ENCODE measurements at places on chromosomes 1 and 21.

- no peak for DNase-seq
Observed at GRCh38 chr21:45341261-45341660, 53.6 kb upstream of the POFUT2 start.

GRCh38 chr1:85554630-85555327 lies 25.8 kb upstream of the CCN1 start:
- no peak for DNase-seq

GRCh38 chr21:38356883-38357625 lies 100.3 kb downstream of the KCNJ15 start:
- DNase-seq: no peak

DNA sequence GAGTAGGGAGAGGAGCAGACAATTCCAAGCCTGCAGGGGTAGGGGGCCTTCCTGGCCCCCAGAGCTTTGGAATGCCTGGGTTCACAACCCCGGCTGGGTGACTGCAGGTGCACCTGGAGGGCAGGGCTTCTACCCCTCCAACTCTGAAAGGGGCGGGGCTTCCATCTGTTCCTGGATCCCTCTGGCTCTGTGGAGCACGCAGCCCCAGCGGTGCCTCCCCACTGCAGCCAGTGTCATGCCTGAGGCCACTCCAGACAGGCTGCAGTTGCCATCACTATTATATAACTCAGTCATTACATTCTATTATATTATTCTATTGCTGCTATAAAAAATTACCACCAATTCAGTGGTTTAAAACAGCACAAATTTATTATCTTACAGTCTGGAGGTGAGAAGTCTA lies 12.5 kb upstream of the FNBP1L start:
- no peak for DNase-seq

GRCh38 chr1:98975113-98975512 lies 29.5 kb downstream of the PLPPR5 start:
- DNase-seq: no peak

- DNase-seq: no peak
Observed at GRCh38 chr1:225578251-225578977, 74.5 kb downstream of the ENAH start.

DNA sequence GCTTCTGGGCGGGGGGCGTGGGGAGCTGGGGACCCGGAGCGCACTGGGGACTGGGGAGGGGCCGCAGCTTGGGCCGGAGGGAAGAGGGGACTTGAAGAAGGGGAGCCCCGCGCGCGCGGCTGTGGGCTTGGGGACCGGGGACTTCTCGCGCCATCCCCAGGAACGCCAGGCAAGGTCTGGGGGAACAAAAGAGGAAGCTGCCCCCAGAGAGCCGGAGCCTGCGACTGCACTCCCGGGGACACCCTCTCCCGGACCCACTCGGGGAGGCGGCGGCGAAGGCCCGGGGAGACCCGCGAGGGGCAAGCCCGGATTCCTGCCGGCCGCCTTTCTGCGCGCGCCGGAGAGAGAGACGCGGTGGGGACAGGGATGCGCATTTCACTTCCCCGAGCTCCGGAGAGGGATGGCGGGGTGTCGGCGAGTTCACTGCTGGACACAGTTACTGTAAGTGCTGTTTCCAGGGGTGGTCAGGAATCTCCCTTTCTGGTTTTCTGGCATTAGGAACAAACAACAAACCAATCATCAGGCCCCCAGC lies 732 bp downstream of the ABCG1 start:
- DNase-seq: no peak

DNA sequence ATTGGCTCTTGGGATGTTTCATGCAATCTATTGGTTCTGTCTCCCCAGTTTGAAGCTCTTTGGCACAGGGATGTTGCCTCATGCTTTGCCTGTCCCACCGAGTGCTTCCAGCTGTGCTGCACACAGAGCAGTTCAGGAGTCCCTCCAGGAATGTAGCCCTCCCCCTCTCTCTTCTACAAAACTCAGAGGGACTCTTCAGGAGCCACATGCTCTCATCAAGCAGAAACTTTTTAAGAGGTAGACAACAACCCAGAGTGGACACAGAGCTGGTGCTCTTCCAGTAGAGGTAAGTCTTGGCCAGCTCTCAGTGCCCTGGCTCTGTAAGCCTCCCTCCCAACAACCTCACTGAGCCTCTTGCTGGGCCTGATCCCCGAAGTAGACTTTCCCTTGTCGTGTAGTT lies 11.6 kb upstream of the ZNF697 start:
- DNase-seq: no peak

DNA sequence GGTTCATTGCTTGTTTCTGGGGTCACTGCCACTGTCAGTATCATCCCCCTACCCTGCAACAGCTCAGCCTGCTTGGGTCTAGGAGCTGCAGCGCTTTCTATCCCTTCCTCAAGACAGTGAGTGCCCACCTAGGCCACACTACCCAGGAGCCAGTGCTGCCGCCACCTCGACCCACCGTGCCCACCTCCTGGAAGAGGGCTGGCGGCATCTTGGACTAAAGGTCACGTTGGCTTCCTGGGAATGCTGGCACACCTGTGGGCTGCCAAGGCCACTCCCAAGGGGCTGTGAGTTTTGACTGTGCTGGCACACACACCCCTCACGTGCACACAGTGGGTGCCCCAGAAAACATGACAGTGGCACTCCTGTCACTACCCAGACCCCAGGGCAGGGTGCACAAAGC lies 22.1 kb downstream of the CRYAA start:
- DNase-seq: no peak

DNA sequence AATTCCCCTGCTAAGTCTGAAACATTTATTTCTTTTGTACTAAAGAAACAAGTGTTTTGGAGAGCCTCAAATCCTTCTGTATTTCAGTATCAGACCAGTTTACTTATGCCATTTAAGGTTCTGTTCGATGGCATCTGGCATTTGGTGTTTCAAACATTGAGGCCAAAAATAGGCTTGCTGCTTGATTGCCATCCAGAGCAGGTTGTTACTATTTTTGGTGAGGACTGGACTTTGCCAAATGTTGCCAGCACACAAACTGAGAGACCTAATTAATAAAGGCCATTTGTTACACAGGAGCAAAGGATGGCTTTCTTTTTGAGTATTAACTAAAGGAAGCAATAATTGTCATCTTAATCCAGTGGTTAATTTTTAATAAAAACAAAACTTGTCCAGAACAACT lies 26.2 kb downstream of the VPS45 start:
- DNase-seq: no peak

DNA sequence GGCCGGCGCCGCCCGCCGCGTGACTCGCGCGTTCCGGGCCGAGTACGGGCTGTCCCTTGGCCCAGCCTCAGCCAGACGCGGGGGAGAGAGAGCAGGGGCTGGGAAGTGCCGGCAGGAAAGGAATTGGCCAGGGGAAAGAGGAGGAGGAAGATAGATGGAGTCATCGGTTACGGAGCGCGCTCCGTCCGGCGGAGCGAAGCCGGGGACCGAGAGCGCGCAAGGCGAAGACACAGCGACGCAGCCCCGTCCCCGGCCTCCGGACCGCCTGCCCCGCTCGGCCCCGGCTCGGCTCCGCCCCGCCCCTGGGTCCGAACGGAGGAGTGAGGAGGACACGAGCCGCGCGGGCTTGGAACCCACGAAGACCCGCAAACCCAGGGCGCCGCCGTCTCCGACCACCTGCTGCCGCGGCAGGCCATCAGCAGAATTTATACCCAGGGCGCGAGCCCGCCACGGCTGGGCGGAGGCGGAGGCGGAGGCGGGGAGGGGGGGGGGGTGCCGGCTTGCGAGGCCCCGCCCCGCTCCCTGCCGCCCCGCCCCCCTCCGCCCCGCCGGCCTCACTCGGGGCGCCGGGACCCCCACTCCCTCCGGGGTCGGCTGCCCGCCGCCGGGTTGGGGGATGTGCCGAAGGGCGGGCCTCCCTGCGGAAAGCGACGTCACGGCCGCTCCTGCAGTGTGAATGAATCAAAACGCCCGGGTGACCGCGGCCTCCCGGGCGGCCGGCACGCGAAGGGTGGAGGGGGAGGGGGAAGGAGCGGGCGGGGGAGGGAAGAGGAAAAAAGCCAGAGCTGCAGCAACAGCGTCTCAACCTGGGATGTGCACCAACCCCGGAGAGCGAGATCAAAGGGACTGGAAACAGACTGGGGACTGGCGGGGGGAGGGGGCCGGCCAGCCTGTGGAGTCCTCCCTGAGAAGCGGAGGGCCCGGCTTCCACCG lies at the start of gene LHX4:
TSS of gene LHX4 (plus strand) at position 782 of the 933 bp plus-strand sequence. CDS start 266 bp downstream, outside the sequence.
- no peak for DNase-seq

- DNase-seq: no peak
Observed at GRCh38 chr1:42646056-42646455, 12.2 kb upstream of the PPIH start.

- peak; percentile 10 for DNase-seq
Observed at GRCh38 chr1:63557365-63557987, 34.2 kb downstream of the EFCAB7 start.

- no peak for DNase-seq
Observed at GRCh38 chr1:208161005-208161404, 83.2 kb downstream of the PLXNA2 start.

DNA sequence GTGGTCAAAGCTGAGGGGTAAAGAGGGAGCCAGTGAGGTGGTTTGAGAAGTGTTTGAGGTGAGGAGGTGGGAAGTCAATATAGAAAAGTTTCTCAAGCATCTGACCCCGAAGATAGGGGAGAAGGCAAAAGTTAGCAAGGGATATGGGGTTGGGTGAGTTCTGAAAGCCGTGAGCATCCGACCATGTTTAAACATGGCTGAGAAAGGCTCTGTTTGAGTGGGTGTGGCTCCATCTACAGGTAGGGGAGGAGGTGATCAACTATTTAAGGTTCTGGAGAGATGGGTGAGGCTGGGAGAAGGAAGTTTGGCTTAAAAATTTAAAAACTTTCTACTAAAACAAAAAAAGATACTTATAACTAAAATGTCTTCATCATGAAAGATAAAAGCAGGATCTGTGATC lies 273.8 kb downstream of the KCNJ6 start:
- DNase-seq: no peak

DNA sequence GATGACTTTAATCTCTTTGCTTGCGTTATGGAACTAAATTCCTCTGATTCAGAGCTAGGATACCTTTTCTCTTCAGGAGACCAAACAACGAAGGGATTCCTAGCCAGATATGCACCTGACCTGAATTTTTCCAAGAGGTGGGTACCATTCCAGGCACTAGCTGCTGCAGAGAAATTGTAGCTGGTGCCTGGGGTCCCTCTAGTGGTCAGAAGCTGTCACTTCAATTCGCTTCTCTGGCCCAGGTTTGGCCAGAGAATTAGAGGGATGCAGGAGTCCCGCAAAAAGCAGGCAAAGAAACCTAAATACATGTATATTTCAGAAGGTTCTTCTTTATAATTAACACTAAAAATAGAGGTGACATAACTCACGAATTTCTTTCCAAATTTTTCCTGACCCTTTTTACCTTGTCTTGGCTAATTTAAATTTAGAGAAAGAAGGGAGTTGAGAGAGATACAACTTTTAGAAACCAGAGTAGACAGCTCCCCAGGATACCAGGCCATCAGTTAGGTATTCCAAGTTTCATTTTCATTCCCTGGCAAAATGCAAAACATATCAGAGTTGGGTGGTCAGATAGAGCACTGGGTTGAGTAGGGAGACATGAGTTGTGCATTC lies 9.6 kb downstream of the ACKR1 start:
- DNase-seq: no peak

DNA sequence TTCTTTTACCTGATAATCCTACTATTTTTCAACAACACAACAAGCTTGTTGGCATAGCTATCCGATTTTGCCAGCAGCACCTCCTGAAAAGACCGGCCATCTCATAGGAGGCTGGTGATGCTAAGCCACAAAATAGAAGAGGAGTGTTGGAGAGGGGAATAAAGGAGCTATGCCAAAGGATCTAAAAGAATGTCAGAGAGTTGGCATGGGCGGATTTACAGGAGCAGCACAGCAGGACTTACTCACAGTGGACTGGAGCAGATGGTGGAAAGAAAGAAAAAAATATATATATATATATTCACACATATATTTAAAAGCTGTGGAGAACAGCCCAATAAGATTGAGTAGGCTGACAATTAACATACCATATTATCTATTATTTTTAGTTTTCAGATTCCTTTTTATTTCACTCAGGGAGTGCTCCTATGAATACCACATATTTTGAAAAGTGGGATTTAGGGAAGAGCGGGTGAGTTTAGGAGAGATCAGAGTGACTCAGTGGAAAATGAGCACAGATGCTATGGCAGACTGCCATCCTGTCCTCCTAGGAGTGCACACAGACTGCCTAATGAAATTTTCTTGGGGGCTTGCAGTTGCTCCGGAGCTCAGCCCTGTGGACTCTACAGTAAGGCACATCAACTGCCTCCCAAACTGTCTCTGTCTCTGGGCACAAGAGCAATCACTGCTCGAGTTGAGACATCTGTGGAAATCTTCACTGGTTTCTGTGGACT lies 394.4 kb upstream of the CHRM3 start:
- DNase-seq: peak; percentile 9

DNA sequence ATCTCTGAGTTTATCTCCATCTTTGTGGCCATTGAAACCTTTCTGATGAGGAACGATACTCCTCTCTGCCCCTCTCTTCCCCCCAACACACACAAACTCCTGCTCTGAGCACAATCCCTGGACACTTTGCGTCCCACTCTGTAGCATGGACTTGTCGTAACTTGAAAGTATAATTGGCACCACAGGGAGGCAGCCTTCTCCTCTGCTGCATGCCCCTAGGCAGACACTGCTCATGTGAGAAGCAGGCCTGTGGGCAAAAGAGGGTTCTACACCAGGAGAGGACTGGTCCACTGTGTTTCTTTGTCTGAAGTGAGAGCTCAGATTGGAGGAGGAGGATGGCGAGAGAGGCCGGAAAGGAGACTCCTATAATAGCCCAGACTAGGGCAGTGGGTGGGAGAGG lies 3.8 kb upstream of the PARS2 start:
- DNase-seq: peak; percentile 10

GRCh38 chr1:162878000-162878596 lies 17.1 kb upstream of the CCDC190 start:
- DNase-seq: peak; percentile 2

- no peak for DNase-seq
Observed at GRCh38 chr1:51203121-51203873, 32.8 kb upstream of the RNF11 start.

DNA sequence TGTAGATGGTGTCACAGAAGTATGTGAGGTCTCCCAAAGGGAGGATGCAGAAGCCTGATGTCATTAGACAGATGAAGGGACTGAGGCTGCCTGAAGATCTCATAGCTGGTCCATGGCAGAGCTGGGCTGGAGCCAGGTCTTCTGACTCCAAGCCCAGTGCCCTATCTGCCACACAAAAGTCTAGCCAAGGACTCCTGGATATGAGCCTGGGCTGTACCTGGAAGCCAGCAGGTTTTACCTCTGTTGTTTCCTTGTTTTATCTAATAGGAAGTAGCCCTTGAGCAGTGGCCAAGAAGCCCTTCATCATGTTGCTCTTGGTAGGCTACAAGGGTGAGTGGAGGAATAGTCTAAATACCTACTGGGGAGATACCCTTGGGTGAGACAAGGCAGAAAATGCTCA lies 74.4 kb upstream of the SLC44A3 start:
- DNase-seq: no peak

GRCh38 chr1:167043752-167044488 lies 46.3 kb downstream of the GPA33 start:
- DNase-seq: no peak

DNA sequence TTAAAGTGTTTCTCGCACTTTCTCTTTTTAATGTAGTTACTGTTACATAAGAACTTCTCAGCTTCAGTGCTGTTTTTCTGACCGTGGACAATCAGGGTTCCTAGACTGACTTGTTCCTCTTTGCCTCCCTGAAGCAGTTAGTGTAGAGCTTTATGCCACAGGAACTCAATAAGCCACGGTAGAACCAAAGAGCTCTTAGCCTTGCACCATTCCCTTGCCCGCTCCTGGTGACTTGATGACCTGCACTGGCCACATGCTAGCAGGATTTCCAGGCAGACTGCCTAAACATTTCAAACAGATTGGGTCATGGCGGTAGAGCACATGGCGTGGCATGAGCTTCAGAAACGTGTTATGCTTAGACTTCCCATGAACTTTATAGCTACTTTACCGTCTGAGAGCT lies 18.8 kb upstream of the FASLG start:
- DNase-seq: no peak

GRCh38 chr1:100100202-100100601 lies 32.5 kb downstream of the SASS6 start:
- DNase-seq: no peak

Measured in anterior cingulate cortex (tissue), 58 donors.